ENCODE measurements at places on chromosomes 13 and 19.

- DNase-seq = no peak
These were observed 32.6 kb upstream of the MTIF3 start for GRCh38 chr13:27482983-27483382.

DNA sequence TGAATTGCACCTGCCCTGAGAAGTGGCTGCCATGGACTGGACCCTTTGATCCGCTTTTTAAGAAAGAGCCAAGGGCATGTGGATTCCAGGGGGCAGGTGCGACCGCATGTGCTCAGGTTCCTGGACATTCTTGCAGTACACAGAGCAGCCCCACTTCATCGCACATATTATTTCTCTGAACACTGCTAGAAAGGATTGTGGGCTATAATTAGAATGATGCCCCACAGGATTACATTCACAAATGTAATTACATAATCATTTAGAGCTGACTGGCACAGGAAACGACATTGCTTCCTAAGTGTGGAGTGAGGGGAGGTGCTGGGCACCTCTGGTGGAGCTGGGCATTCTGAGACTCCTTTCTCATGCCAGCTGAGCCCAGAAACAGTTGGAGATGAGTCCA lies 37.5 kb upstream of the VSTM2B start:
- peak; percentile 3 for DNase-seq

DNA sequence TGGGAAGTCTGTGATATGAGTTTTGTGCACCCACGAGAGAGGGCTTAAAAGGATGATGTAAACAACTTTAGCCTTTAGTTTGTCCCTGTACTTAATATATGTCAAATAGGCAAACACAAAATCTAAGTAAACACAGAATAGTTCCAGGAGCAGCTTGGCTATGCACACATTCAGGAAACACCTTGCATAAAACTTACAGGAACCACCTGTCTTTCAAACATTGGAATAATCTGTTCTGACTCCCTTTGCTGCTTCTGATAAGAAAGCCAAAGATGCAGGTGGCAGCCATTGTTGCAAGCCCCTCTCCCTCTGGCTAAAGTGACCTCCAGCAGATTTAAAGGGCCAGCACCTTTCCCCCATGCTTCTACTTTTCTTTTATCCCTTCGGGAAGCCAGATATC lies 4.7 kb downstream of the EEF1AKMT1 start:
- DNase-seq = no peak

DNA sequence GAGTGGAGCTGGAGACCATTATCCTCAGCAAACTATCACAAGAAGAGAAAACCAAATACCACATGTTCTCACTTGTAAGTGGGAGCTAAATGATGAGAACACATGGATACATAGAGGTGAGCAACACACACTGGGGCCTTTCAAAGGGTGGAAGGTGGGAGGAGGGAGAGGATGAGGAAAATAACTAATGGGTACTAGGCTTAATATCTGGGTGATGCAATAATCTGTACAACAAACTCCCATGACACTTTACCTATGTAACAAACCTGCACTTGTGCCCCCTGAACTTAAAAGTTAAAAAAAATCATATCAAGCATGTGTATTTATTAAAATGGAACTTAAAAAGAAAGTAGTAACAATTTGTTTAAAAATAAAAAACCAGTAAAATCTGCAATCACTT lies 5.0 kb downstream of the SIGLEC14 start:
- no peak for DNase-seq

GRCh38 chr19:48490981-48491792 lies 20.4 kb downstream of the LMTK3 start:
- peak; percentile 82 for DNase-seq

GRCh38 chr19:48757741-48758144 lies 2.4 kb downstream of the FGF21 start:
- DNase-seq = no peak

DNA sequence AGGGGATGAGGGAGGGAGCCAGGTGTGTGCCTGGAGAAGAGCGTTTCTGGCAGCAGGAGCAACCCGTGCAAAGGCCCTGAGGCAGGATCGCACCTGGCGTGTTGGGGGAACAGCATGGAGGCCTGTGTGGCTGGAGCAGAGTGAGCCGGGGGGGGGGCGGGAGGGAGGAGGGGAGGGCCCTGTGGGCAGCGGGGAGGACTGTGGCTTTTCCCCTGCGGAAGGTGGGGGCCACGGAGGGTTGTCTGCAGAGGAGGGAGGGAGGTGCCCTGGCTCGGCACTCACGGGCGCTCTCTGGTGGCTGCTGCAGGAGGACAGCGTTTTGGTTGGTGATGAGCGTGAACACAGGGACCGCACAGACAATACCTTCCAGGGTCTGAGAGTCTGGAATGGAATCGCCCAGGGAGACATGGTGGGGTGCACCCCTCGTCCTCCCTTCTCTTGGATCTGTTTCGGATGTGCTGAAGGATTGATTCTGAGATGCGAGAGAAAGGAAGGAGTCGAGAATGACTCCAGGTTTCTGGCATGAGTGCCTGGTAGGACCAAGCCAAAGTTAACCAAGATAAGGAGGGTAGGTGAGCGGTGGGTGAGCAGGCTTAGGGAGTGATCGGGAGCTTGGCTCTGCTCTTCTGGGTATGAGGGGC lies 6.5 kb downstream of the RAB11B start:
- DNase-seq = peak; percentile 83

GRCh38 chr13:19182536-19182935 lies 912 bp upstream of the TUBA3C start:
- no peak for DNase-seq

- DNase-seq = no peak
These were observed 4.3 kb upstream of the NAXD start for GRCh38 chr13:110610955-110611595.

- no peak for DNase-seq
These were observed 17.0 kb downstream of the DOCK9 start for GRCh38 chr13:98960606-98961502.

- no peak for DNase-seq
These were observed 141.0 kb downstream of the AKAP11 start for GRCh38 chr13:42412812-42413483.

DNA sequence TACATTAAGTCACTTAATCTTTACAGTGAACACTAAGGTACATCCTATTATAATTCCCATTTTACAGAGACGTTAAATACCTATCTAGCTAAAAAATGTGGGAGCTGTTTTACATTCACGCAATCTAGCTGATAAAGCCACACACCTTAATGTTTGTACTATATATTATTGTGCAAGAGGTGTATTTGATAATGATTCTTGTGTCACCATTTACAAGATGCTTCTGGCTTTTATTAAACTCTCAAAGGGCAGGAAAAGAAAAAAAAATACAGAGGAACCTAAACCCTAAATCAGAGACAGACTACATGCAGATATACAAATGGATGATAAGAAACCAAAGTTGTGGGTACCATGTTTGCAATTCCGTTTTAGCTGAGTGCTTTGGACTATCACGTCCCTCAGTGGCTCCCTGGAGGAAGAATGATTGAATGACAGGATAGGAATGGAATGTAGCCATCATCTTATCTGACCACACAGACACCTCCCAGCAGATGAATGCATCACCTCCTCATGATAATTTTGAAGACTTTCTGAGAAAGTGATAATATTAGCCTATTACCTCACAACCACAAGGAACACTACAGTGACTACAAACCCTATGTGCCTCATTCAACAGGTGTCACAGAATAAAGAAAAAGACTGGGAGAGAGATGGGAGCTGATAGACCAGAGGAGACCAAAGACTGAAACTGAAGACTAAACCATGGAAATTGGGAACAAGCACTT lies 230.5 kb upstream of the SERP2 start:
- no peak for DNase-seq

DNA sequence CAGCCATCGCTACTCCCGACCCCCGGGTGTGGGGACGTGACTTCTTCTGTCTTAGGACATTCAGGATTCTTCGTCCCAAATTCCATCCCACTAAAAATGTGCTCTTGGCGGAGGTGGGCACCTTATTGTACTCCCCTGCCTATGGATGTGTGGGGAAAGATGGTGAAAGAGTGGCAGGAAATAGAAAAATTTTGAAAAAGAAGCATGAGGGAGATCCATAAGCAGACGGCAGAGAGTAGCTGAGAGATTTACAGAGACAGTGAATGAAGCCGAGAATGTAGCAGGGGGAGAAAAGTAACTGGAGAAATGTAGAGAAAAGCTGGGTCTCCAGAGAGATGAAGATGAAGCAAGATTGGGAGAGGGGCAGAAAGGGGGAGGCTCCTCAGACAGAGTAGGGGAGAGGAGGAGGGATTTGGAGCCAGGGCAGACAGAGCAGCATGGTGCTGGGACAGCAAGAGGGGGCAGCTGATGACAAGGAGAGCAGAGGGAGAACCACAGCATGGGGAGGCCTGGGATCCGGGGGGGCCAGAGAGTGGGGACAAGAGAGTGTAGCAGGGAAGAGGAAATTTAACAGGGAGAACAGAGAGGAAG lies 843 bp downstream of the ZNF610 start:
- no peak for DNase-seq

- no peak for DNase-seq
These were observed 44.4 kb downstream of the SOX1 start for GRCh38 chr13:112111239-112111857.

DNA sequence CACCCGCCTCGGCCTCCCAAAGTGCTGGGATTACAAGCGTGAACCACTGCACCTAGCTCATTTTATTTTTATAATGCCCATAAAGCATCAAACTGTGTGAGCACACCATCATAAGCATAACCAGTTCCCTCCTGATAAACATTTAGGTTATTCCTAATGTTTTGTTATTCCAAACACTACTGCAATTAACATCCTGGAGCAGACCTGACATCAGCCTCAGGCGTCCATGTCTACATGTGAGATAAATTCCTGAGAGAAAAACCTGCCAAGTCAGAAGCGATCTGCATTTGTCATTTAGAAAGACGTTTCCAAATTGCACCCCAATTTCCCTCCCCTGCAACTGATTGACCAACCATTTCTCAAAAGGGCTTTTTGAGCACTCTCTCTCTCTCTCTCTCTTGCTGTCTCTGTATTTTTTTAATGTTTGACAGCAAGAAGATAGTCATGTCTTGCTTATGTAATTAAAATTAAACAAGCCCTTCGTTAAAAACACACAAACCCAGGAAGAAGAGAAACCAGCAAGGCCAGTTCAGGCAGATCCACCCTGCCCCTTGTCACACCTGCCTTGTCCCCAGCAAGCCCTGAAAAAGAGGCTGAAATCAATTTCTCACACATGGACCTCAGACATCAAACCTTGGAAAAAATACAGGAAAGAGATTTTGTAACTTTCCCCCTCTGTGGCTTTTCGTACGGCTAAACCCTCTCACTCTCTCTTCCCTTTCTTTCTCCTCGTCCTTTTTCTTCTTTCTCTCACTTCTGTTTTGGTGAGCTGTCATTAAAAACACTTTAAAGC lies 9.9 kb downstream of the LYPD3 start:
- DNase-seq = no peak

DNA sequence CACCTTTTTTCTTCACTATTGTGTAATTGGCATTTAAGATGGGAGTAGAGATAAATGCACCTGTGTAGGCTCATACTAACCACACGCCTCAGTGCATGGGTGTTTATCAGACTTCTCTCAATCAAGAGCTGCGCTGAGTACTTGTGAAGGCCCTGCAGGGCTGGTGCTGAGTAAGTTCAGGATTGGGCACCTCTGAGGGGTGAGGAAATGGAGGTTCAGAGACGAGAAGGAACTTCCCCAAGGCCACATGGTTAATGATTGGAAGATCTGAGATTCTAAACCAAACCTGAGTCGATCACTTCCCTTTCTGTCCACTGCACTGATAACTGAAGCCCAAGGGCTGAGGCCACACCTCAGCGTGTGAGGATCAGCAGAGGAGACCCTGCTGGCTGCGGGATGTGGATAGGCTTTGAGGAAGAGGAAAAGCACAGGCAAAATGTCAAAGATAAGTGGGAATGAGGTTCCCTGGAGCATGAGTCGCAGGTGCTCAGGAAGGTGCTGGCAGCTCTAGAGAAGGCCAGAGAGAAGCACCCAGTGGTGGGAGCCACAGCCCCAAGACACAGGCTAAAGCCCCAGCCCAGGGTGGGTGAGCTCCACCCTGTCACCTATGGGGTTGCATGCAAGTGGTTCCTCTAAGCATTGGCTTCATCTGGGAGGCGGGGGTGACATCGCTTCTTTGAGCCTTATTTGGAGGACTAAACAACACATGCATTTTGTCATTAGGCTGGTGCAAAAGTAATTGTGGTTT lies 32.3 kb upstream of the GJB6 start:
- no peak for DNase-seq

GRCh38 chr19:2049741-2050348 lies 1.2 kb downstream of the MKNK2 start:
- DNase-seq = no peak

GRCh38 chr19:16579381-16579780 lies 7.2 kb upstream of the SLC35E1 start:
- DNase-seq = no peak

GRCh38 chr19:29767039-29767735 lies 44.6 kb upstream of the CCNE1 start:
- DNase-seq = no peak

- no peak for DNase-seq
These were observed 423 bp downstream of the LSM14A start for GRCh38 chr19:34172661-34173192.

- DNase-seq = no peak
These were observed 128.6 kb upstream of the RNF113B start for GRCh38 chr13:98305670-98306069.

- DNase-seq = no peak
These were observed 119.4 kb upstream of the MIR17HG start for GRCh38 chr13:91228108-91228507.

- no peak for DNase-seq
These were observed 15.6 kb downstream of the ATP1A3 start for GRCh38 chr19:41978470-41978869.

DNA sequence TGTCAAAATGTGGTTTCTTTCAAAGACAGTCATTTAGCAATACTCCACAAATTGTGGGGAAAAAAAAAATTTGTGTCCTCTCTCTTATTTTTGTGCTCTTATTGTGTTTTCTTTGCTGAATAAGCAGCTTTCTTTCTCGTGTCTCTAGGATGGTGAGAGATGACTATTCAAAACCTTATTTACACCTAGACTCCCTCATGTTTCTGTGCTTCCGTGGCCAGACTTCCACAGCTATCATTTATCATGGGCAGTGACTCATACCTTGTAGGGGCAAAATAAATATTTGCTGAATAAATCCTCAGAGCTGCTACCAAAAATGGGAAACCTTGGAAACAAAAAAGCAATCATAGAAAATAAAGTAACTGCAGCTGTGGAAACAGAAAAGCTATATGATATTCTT lies 204.9 kb upstream of the MIR17HG start:
- no peak for DNase-seq

DNA sequence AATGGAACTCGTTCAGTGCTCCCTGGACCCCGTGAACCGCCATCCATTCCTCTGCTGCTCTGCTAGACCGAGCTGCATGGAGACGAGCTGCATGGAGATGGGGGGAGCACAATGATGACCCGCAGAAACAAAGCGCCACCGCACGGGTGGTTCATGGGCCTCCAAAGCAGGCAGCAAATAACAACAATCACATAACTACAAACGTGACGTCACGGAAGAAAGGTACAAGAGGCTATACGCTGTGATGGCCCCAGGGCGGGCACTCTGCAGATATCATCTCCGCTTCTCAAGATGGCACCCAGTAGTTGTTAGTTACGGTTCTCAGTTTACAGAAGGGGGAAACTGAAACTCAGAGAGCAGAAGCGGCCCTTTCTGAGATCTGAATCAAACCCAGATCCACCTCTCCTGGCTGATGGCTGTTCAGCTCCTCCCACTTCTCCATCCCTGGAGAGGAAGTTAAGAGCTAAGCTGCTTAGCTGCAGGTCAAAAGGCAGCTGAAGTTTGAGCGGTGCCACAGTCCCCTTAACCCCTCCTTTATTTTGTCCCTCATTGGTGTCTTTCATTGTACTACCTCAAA lies 1.7 kb downstream of the ATP13A1 start:
- peak; percentile 5 for DNase-seq

- DNase-seq = no peak
These were observed 56.6 kb downstream of the FRY start for GRCh38 chr13:32087955-32088747.
